ENCODE measurements at places on chromosomes 7 and 10.

- DNase-seq, result no peak
These were observed 400.9 kb downstream of the KCNMA1 start for GRCh38 chr10:77236700-77237099.

- no peak for DNase-seq
These were observed 9.0 kb upstream of the ANTXRL start for GRCh38 chr10:46277840-46278239.

GRCh38 chr7:121017586-121017985, 29.1 kb downstream of the CPED1 start:
- DNase-seq, result no peak

- peak; percentile 80 for DNase-seq
These were observed 40.6 kb upstream of the SRGN start for GRCh38 chr10:69047111-69047832.

- DNase-seq, result peak; percentile 27
These were observed 57.2 kb upstream of the STRIP2 start for GRCh38 chr7:129376778-129377700.

GRCh38 chr10:124019886-124020797, 73.3 kb downstream of the CHST15 start:
- DNase-seq, result no peak

GRCh38 chr7:105635197-105635596, 53.9 kb upstream of the EFCAB10 start:
- DNase-seq, result no peak

- DNase-seq, result no peak
These were observed 47.2 kb downstream of the PWWP2B start for GRCh38 chr10:132443983-132444876.

DNA sequence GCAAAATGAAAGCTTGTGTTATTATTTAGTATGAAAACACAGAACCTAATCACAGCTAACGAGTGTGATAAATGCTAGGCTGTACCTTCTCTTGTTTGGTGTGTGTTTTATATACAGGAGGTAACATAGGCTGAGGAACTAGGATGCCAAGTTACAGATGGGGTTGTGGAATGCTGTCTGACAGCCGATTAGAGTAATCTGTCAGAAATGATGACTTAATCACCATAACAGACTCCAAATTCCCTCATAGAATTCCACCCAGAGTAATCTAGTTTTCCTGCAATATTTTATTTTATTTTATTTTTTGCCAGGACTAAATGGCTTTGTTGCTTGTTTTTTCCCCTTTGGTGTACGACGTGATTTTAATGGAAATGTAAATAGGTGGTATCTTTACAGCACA, 221.2 kb downstream of the CELF2 start:
- no peak for DNase-seq

GRCh38 chr7:22821702-22822485, 755 bp downstream of the TOMM7 start:
- DNase-seq, result no peak

DNA sequence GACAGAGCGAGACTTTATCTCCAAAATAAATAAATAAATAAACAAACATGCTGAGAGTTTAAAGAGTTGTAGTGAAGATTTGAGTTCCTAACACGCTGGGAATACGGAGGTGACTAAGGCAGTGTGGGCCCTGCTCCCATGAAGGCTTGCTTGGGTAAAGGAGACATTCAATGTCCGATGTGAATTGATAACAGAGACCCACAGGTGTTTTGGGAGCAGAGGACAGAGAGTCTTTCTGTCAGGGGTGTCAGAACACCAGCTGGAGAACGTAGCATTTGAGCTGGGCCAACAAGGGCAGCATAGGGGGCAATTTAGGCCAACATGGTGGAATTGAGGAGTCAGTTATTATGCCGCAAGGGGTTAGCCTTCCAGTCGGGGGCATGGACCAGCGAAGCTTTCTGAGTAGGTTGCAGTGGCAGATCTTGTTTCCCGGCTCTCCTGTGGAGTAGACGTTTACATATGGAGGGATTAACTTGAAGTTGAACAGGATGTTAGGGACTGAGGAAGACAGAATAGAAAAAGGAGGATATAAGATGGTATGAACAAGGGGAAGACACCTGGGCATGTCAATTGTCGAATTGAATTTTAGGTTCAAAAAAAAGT, 5.6 kb downstream of the PROSER2 start:
- no peak for DNase-seq

- no peak for DNase-seq
These were observed 25.8 kb upstream of the EEPD1 start for GRCh38 chr7:36127075-36127740.

DNA sequence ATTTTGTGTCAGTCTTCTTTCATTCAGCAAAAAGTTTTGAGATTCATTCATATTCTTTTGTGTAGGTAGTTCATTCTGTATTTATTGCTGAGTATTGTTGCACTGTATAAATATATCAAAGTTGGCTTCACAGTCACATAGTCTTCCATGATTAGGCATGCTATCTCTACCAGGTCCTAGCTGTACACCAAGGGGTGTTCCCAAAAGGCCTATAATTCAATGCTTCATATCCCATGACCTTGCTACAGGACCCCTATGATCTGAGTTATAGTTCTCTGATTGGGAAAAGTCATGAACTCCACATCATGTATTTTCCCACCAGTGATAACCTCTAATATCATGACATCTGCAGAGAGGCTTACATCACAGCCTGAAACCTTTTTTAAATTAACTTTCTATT, 47.3 kb upstream of the MAGI2 start:
- no peak for DNase-seq

- DNase-seq, result no peak
These were observed 499.0 kb upstream of the KLF6 start for GRCh38 chr10:4283846-4284610.

GRCh38 chr7:405489-406211, 114.0 kb downstream of the PDGFA start:
- no peak for DNase-seq

DNA sequence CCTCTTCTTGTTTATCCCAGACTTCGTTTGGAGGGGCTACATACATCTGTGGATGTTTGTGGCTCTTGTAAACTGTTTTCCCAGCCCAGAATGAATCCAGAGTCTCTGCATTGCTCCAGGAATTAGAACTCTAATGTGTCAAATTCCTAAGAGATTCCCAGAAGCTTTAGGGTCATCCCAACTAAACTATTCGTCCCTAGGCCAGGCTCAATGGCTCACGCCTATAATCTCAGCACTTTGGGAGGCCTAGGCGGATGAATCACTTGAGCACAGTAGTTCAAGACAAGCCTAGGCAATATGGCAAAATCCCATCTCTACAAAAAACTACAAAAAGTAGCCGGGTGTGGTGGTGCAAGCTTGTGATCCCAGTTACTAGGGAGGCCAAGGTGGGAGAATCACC, 28.5 kb downstream of the ARHGAP19 start:
- no peak for DNase-seq

DNA sequence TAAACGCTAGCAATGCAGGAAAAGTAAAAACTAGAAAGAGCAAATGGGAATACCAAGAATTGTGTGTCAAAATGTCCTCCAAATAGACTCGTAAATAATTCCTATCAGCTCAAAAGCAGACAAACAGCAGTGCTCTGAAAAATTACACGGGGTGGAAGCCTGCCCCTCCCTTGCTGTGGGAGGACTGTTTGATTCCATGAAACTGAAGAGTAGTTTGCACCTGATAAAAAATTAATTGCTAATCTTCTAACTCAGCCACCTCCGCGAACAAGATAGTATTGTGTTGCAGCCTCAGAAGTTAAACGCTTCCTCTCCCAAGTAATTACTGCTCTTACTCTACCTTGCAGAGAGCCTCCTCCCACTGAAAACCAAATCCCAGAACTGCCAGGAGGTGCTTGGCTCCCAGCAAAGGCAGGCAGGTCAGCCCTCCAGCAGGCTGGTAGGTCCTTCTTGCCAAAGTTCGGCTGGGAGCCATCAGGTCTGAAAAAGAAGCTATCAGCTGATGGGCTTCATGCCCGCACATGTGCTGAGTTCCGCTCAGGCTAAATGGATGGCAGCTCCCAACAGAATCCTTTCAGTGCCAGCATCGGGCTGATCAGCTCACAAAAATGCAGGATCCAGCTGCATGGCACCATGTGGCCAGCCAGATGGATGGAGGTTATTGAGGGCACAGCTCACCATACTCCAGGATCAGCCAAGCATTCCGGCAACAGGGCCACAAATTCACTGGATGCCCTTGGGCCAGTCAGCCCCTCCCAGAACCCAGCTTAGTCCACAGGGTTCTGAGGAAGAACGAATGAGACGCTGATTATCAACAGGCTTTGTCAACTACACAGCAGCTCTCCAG, 37.1 kb downstream of the MAD1L1 start:
- no peak for DNase-seq

DNA sequence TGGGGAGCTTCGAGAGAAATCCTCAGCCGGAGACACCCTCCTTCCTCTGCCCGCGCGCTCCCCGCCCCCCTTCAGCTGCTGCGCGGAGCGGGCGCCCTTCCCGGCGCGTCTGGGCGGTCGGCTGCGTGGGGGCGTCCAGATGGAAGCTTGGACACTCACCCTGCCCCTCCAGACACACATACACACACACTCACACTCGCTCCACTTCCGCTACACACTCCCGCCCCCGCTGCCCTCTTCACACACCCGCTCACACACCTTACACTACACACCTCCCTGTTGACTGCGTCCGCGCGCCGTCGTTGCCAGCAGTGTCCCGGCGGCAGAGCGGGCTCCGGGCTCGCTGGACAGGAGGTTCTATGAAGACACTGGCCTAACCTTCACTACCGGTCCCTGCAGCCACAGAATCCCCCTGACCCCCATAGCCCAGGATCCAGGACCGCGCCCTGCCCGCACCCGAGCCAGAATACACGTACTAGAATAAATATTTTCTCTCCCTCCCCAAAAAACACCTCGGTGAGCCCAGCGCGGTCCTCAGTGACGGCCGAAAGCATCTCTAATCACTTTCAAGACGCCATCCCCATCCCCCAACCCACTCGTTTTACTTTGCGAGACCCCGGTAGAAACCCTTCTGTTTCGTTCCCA, 1.1 kb upstream of the EGR2 start:
- peak; percentile 72 for DNase-seq

GRCh38 chr7:154569916-154570315, 433.0 kb downstream of the PAXIP1 start:
- DNase-seq, result no peak

DNA sequence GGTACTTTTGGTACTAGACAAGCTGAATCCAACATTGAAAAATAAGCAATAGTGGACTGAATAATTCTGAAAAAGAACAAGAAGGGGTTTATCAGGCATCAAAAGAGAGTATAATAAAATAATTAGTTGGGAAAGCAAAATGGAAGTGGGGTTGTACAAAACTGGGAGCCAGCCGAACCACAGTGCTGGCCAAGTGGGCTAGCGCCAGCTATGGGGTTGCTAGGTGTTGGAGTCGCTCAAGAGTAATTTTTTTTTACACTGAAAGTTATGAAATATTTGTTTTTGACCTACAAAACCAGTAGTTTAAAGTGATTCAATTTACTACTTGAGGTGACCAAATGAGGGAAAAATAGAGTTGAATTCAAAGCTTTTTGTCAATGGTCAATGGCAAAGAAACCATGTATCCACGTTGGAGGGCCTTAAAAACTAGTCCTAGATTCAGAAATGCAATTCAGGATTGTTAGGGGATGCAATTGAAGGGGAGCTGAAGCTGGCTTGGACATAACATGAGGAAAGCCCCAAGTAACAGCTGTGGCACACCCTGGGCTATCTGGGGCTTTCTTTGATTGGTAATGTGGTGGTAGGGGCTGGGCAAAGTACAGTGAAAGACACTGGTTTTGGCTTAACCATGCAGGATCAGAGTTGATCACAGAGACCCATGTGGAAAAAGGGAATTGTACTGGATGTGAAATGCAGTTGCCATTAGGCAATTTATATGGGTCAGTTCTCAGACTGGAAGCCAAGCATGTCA, 28.3 kb upstream of the MSMB start:
- DNase-seq, result no peak

GRCh38 chr7:77450054-77450453, 33.9 kb upstream of the GSAP start:
- no peak for DNase-seq

DNA sequence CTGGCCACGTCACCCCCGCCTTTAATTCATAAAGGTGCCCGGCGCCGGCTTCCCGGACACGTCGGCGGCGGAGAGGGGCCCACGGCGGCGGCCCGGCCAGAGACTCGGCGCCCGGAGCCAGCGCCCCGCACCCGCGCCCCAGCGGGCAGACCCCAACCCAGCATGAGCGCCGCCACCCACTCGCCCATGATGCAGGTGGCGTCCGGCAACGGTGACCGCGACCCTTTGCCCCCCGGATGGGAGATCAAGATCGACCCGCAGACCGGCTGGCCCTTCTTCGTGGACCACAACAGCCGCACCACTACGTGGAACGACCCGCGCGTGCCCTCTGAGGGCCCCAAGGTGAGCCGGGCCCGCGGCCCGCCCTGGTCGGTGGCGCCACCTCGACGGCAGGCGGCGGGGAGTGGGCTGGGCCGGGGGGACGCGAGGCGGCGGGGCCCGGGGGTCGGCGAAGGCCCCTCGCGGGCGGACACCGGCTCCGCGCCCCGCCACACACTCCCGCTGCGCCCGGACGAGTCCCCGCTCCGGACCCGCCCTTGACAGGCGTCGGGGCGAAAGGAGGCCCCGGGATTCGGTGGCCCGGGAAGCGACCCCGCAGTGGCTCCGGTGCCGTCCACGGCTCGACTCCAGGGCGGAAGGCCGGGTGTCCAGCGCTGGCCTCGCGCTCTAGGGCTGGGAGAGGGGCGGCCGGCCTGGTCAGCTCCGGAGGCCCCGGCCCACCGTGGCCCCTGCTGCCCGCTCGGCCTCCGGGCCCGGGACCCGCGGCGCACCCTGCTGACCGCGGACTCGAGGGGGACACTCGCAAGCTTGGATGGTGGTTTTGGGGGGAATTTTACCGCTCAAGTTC, 557 bp downstream of the BAG3 start:
- DNase-seq, result peak; percentile 21

GRCh38 chr10:11424456-11425295, 186.8 kb downstream of the USP6NL start:
- peak; percentile 66 for DNase-seq

DNA sequence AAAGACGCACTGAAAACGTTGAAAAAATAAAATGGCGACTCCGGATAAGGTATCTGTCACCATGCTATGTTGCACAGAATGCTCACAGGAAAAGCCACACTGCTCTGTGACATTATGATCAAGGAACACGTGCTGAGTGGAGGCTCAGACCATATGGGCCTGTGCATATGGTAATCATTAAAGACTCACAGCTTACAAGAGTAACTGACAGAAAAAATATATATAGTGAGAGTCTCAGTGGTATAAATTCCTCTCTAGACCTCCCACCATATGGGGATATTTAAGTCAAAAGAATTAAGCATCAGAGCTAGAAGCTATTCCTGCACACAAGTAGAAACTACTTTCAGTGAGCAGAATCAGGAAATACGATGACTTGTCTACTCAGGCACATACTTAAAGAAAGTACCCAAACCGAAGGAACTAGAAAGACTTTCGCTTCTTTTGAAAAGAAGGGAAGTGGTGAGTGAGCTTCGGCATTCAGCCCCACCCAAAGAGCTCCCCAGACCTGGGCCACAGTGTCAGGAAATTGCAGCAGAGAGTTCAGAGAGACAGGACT, 65.1 kb upstream of the MPP7 start:
- DNase-seq, result peak; percentile 91

All from suppressor macrophage treated with lipopolysaccharide for 1 hour (primary cell).